CD4-positive, alpha-beta T cell (primary cell): ENCODE measurements at places on chromosomes 11 and 22. TPM values are rescaled to one million over a fixed set of nuclear protein-coding genes. Genes with fewer than 3 reads are reported as not detected.

GRCh38 chr11:112161012-112161411 is 2.9 kb downstream of the IL18 start:
- no peaks in the 10 kb centered on the region for H3K4me1 ChIP-seq
- H3K27me3 ChIP-seq: no peaks in the 10 kb centered on the region
- no peaks in the 10 kb centered on the region for H3K36me3 ChIP-seq
- no peak overlapping the region for H3K27ac ChIP-seq

- H3K27ac ChIP-seq: no peak overlapping the region
- no peaks in the 10 kb centered on the region for H3K36me3 ChIP-seq
- peaks cover 34% of the 10 kb centered on the region for H3K27me3 ChIP-seq
- no peak for DNase-seq
These were observed 1.4 kb downstream of the CLDN5 start for GRCh38 chr22:19522881-19523239.

- no peak within 1 kb of the TSS for H3K4me3 ChIP-seq
- H3K27me3 ChIP-seq: no peaks in the 10 kb centered on the region
- no peaks in the 10 kb centered on the region for H3K36me3 ChIP-seq
- no peaks in the 10 kb centered on the region for H3K4me1 ChIP-seq
These were observed at the start of gene HEPHL1 for GRCh38 chr11:94020777-94021481. HEPHL1 (plus strand) TSS chr11:94021354; CDS start chr11:94021369, 15 bp downstream.

GRCh38 chr22:39519681-39520225 is 609 bp upstream of the ATF4 start:
- peaks cover 57% of the 10 kb centered on the region for H3K36me3 ChIP-seq
- no peaks in the 10 kb centered on the region for H3K27me3 ChIP-seq
- H3K4me3 ChIP-seq: peak overlapping the region; percentile 100
- H3K4me1 ChIP-seq: peaks cover 48% of the 10 kb centered on the region
- H3K27ac ChIP-seq: peak overlapping the region; percentile 92

GRCh38 chr22:37552524-37553163 is 7.6 kb upstream of the CDC42EP1 start:
- no peak overlapping the region for H3K27ac ChIP-seq
- DNase-seq: no peak
- H3K27me3 ChIP-seq: no peaks in the 10 kb centered on the region
- H3K36me3 ChIP-seq: no peaks in the 10 kb centered on the region
- H3K4me1 ChIP-seq: no peaks in the 10 kb centered on the region

DNA sequence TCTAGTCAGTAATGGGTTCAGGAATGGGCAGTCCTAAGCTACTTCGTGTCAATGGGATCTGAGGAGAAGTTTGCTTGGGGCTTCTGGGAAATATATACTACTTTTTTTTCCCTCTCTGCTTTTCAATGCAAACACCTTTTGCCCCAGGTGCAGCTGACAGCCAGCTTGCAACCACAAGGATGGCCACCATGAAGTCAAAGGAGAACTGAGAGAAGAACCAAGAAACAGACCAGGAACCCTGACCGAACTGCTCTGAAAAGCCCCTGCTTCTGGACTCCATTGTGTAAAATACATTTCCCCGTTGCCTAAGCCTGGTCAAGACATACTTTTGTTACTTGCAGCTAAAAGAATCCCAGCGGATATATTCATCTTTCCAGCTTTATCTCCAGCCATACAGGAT is 20.1 kb upstream of the CD44 start:
- DNase-seq: no peak
- no peaks in the 10 kb centered on the region for H3K27me3 ChIP-seq
- peaks cover 26% of the 10 kb centered on the region for H3K4me1 ChIP-seq
- H3K4me3 ChIP-seq: no peak overlapping the region
- H3K27ac ChIP-seq: no peak overlapping the region

GRCh38 chr11:66035653-66036333 is 9.5 kb upstream of the CATSPER1 start:
- DNase-seq: no peak
- no peak overlapping the region for H3K27ac ChIP-seq
- peaks cover 6% of the 10 kb centered on the region for H3K27me3 ChIP-seq

DNA sequence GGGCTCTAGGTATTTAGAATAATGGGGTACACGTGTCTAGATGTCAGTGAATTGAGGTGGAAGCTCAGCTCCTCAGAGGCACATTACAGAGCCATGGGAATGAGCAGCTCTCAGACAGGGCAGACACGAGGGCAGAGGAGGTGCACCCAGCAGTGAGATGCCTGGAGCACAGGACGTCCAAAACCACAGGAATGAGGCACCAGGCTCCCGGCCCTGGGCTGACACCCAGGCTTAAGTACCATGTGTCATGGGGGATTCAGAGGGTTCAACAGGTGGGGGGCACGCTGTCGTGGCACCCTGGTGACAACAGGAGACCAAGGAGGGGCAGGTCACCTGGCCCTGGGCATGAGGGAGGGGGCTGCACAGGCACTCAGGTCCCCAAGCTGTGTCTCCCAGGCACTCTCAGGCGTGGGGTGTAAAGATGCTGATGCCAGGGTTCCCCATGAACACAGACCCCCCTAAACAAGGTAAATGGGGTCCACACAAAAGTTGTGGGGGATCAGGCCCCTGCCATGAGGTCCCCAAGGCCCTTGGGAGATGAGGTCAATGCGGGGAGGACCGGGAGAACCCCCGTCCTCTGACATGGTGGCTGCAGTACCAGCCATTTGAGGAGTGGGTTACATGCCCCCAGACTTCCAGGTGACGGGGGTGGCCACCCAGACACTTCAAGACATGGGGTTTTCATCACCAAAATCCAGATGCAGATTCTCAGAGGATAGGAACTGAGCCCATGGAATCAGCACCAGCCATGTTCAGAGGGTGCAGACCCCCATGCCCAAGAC is 5.6 kb upstream of the SYT8 start:
- H3K36me3 ChIP-seq: no peaks in the 10 kb centered on the region
- H3K4me3 ChIP-seq: no peak overlapping the region
- no peak for DNase-seq
- peaks cover 9% of the 10 kb centered on the region for H3K4me1 ChIP-seq
- peaks cover 16% of the 10 kb centered on the region for H3K27me3 ChIP-seq

DNA sequence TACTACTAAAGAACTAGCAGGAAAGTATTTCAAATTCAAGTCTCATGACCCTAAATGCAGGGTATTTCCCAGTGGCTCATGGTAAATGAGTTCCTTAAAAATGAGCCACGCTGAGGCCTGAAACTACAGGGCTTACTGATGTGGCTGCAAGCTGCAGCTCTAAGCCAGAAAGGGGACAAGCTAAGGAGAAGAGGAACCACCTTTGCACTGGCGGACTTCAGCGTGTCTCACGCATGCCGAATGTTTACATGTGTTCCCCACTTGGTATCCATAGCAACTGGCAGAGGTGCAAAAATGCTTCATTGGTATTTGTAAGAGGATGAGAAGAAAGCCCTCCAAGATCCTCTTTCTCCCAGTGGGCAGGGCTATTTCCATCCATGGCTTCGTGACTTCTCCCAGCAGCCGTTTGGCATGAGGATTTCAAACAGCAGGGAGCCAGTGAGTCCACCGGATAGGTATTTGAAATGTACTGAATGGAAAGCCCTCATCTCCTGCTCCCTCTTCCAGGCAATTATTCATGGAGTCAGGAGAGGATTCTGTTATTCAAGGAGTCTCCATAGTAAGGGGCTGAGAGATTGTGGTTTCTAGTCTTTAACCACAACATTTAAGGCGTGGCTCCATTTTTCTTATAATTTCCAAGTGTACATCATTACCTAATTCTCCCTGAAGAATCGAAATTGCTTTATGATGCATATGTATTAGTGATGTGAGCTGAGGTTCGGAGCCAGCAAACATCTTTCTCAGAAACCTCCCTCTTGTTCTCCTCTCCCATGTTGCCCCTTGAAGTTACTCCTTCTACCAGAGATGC is 55.3 kb upstream of the CD44 start:
- peak; percentile 47 for DNase-seq
- H3K4me3 ChIP-seq: peak overlapping the region; percentile 47
- H3K36me3 ChIP-seq: no peaks in the 10 kb centered on the region
- peak overlapping the region; percentile 99 for H3K27ac ChIP-seq

- no peak overlapping the region for H3K4me3 ChIP-seq
- peak; percentile 56 for DNase-seq
- peaks cover 7% of the 10 kb centered on the region for H3K4me1 ChIP-seq
- peaks cover 53% of the 10 kb centered on the region for H3K27me3 ChIP-seq
These were observed 657 bp upstream of the MAPK8IP2 start for GRCh38 chr22:50599816-50600455.

GRCh38 chr11:65470433-65471049 is 28.3 kb upstream of the MALAT1 start:
- peaks cover 24% of the 10 kb centered on the region for H3K4me1 ChIP-seq
- no peaks in the 10 kb centered on the region for H3K36me3 ChIP-seq
- no peak overlapping the region for H3K27ac ChIP-seq
- no peak for DNase-seq
- no peak overlapping the region for H3K4me3 ChIP-seq

DNA sequence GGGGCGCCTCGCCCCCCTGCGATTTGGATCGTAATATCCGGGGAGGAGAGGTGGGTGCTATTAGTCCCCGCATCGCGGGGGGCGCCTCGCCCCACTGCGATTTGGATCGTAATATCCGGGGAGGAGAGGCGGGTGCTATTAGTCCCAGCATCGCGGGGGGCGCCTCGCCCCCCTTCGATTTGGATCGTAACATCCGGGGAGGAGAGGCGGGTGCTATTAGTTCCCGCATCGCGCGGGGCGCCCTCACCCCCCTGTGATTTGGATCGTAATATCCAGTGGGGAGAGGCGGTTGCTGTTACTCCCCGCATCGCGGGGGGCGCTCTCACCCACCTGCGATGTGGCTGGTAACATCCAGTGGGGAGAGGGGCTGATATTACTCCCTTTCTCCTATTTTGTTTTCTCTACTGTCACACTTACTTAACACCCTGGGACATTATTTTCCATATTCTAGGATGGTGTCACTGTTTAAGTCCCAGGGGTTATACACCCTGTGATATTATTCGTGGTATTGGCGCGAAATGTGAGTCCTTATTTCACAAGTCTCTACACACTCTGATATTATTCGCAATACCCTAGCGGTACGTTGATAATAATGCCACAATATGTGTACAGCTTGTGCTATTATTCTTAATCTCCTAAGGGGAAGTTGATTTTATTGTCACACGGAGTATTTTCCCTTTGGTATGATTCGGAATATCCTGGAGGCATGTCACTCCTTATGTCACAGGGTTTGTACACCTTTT is 57.8 kb upstream of the ALDH3B2 start:
- H3K4me3 ChIP-seq: peak overlapping the region; percentile 50
- H3K27me3 ChIP-seq: peaks cover 11% of the 10 kb centered on the region
- H3K27ac ChIP-seq: no peak overlapping the region
- H3K4me1 ChIP-seq: peaks cover 7% of the 10 kb centered on the region
- DNase-seq: peak; percentile 55
- H3K36me3 ChIP-seq: no peaks in the 10 kb centered on the region

The PSMC3 gene
- 59.5 TPM for total RNA-seq

The APOL6 gene
- 39.3 TPM for total RNA-seq

The PRRG4 gene
- 0.05 TPM for total RNA-seq

The SLC22A9 gene
- not detected for total RNA-seq

The FGF4 gene
- not detected for total RNA-seq

The FXYD2 gene
- 2.1 TPM for total RNA-seq
